Lung (tissue), 17 donors: ENCODE measurements at places on chromosomes 16 and 17.
A peak's percentile ranks its signal among the peaks of the same experiment; 100 is the strongest.

DNA sequence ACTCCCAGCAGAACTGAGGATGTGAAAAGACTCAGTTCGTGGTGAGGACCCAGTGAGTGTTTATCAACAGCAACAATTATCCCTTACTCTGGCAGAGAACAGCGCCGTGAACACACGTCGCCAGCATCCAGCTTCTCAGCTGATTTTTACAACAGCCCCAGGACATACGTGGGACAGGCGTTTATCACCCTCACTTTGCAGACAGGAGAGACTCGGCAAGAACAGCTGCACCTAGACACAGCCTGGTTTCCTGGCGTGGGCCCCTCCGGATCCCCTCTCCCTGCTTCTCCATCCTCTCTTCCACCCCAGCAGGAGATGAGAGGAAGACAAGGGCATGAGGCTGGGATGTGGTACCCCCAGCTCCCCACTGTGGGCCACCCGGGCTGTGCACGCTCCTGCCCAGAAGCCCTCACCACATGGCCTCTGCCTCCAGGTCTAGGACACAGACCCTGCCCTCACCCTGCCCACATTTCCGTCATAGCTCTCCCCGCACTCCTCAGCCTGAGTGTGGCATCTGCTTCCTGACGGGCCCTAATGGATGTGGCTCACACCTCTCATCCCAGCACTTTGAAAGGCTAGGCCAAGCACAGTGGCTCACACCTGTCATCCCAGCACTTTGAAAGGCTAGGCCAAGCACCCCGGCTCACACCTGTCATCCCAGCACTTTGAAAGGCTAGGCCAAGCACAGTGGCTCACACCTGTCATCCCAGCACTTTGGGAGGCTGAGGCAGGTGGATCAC, 17.5 kb downstream of the ABR start:
- DNase-seq = no peak

GRCh38 chr16:14434860-14435259, 195.2 kb downstream of the PARN start:
- no peak for DNase-seq

DNA sequence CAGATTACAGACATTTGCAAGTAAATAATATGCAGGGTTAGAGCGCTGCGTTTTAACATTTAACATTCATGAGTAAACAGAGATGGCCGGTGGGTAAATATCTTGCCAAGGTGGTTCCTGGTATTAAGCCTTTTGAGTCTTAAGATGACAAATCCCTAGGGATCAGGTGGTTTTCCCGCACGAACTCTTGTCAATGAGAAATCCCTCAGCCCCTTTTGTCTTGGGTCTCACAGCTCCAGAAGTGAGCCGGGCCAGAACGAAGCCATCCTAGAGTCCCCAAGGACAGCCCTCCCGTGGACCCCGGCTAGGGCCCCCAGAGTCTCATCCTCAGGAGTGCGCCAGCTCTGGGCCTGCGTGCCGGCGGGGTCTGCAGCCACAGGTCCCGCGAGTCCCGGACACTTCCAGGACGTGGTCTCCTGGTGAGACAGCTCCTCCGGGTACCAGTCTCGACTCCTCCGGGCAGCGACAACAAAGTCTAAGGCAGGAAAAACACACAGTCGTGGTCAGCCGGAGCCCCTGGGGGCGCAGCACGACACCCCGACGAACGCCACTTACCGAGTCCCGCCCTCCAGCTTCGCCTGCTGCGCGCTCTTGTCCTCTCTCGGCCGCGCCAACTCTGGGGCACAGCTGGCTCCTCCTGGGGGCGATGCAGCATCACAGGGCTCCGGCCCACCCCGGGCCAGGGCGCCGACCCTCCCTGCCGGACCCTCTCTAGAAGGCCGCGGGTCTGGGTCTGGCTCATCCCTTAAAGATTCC, 13.3 kb downstream of the MIS12 start:
- DNase-seq = peak; percentile 51

DNA sequence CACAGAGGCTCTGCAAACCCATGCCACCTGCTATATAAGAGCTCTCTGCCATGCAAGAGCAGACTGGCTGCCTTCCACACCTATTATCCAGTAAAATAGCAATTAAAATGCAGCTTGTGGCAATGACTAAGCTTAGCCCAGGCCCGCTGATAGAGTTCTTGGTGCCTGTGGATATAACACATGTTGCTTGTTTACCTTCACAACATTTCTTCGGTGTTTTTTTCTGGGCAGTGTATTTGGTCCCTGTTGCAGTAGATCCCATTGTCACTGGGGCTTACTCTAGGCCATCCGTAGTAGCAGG, 63.5 kb downstream of the SPECC1 start:
- no peak for DNase-seq

DNA sequence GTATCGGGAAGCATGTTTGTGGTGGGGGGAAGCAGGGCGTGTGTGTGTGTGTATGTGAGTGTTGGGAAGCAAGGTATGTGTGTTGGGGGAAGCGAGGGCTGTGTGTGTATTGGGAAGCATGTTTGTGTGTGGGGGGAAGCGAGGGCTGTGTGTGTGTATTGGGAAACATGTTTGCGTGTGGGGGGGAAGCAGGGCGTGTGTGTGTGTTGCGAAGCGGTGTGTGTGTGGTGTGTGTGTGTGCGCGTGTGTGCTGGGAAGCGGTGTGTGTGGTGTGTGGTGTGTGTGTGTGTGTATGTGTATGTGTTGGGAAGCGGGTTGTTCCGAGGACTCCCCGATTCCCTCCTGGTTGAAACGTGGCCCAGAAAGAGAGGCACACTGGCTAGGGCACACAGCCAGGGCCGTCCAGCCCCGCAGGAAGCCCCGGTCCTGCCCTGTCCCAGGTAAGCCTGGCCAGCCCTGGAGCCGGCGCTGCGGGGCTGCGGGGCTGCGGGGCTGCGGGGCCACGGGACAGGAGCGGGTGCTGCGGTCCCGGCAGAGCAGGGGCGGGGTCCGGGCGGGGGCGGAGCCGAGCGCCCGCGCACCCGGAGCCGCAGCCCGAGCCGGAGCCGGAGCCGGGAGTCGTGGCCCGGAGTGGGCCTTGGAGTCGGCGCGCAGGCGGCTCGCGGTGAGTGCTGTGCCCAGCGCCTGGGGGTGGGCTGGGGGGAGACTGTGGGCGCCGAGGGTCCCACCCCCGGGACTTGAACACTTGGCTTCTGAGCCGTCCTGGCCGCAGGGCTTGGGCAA, at the start of gene NOD2:
TSS of gene NOD2 (plus strand) at position 608 of the 783 bp plus-strand sequence. CDS start 5,890 bp downstream, outside the sequence.
- DNase-seq = peak; percentile 26

GRCh38 chr17:10077561-10078299, 120.7 kb downstream of the GAS7 start:
- DNase-seq = no peak

DNA sequence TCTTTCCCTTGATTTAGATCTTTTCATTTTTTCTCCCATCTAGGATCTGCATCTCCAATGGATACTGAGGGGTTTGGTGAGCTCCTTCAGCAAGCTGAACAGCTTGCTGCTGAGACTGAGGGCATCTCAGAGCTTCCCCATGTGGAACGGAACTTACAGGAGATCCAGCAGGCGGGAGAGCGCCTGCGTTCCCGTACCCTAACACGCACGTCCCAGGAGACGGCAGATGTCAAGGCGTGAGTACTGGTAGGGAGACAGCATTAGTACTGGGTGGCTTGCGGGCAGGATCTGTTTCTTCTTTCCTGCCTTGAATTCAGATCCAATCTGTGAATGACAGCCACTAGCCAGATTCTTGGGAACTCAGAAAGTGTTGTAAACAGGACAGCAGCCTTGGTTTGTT, 18.3 kb downstream of the NUP93 start:
- peak; percentile 15 for DNase-seq
